ENCODE measurements at places on chromosomes 3 and 15. TPM values are rescaled to one million over a fixed set of nuclear protein-coding genes. Genes with fewer than 3 reads are reported as not detected.

DNA sequence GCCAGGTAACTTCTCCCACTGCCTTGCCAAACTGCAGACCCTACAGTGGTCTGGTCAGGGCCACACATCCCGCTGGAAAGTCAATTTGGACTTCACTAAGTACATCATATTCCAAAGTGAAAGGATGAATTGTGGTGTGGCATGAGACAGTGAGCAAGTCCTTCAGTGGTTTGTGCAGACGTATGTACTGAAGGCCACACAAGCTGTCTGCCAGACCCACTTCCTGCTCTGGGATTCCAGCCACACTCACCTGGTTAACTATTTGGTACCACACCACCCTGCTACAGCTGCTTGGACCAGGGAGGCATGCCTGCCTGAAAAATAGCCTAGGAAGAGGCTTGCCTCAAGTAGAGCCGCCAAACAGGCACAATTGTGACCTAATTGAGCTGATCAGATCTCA, 94.1 kb upstream of the STRIT1 start:
- peak; percentile 41 for DNase-seq

GRCh38 chr15:51720201-51720995, 17.1 kb downstream of the LYSMD2 start:
- no peak for DNase-seq

- DNase-seq, result no peak
Observed at GRCh38 chr3:180180795-180181194, 144.1 kb upstream of the PEX5L start.

- DNase-seq, result no peak
Observed at GRCh38 chr3:15563190-15563589, 38.2 kb downstream of the HACL1 start.

DNA sequence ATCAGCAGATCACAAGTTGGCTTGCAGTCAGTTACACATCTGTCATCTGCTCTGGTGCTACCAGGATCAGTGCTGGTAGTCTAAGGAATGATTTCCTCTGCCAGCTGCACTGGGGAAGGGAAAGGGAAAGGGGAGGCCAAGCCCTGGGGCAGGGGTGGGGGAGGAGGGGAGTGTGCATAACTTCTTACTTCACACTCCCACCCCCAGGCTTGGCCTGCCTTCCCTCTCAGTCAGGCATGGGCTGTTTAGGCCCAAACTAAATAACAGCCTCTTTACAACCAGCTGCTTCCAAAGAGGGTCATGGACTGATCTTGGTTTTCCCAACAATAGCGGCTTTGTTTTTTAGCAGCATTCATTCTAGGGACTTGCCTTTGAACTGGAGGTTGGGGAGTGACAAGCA, 86.1 kb upstream of the PSMD6 start:
- DNase-seq, result no peak

CXCR6 gene
- total RNA-seq, result not detected

CFAP44 gene
- 2.4 TPM for total RNA-seq

Measured in kidney epithelial cell (primary cell).